NCI-H146 (cell line): ENCODE measurements at places on chromosomes 12 and 14.

DNA sequence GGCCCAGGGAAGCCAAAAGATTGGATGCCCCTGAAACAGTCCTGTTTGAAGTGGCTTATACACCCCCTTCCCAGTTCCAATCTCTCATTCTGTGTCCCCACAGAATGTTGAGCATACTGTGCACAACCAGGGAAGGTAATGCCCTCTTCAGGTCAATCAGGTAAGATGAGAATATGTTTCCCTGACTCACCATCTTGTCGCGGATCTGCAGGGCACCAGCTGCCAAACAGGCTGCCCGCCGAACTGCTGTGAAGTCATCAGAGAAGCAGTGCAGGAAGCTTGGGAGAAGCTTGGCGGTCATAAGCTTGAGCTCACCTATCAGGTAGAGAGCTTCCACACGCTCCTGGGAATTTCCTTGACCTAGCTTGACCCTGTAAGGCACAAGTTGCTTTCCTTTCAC lies 9.6 kb downstream of the RIOX1 start:
- DNase-seq: no peak

GRCh38 chr14:64878837-64879634 lies 671 bp downstream of the SPTB start:
- peak; percentile 48 for DNase-seq

DNA sequence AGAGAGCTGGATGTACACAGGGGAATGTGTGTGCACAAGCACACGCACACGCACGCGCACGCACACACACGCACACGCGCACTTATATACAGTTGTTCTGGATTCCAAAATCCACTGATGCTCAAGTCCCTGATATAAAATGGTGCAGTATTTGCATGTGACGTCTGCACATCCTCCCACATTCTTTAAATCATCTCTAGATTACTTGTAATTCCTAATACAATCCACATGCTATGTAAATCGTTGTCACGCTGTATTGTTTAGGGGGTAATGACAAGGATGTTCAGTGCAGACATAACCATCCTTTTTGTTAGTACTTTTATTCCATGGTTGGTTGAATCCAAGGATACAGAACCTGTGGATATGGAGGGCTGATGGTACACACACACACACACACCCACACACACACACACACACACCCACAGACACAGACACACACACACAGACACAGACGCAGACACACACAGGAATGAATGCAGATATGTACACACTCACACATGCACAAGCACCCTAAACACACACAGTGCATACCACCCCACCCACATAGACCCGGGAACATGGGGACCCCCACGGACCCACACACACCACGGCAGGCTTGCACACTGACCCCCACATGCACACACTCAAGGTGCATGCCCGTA lies 188.5 kb upstream of the PRMT8 start:
- DNase-seq: no peak

DNA sequence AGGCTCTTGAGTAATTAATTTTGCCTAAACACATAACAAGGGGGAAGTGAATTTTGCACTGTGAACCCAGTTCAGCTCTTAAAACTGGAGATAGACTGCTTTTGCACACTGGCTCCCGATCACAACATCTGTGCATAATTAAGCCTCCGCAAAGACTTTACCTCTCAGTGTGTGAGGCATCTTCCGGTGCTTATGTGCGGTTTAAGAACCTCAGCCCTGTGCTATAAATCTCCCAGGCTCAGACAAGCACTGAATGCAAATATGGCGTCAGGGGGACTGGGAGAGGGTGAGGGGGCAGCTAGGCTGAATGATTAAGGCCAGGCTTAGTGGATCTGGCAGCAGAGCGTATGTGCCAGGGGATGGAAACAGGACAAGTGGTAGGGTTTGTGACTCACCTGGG lies 103.3 kb downstream of the ADCK1 start:
- DNase-seq: no peak

GRCh38 chr12:109632342-109632741 lies 58.7 kb downstream of the MVK start:
- DNase-seq: peak; percentile 88

DNA sequence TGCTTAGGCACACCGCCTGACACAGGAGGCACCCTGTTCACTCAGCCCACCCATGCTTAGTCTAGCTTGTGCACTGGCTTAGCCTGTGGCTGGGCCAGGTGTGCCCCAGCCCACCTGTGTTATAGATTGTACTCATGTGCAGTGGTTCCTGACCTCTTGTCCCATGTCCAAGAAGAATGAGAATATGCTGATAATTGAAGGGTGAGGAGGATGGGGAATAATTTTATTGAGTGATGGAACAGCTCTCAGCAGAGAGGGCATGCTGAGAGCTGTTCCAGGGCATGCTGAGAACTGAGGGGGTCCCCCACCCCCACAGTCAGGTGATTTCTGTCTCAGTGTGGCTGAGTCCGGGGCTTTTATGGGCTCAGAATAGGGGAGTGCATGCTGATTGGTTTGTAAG lies 395.9 kb downstream of the FUT8 start:
- no peak for DNase-seq

DNA sequence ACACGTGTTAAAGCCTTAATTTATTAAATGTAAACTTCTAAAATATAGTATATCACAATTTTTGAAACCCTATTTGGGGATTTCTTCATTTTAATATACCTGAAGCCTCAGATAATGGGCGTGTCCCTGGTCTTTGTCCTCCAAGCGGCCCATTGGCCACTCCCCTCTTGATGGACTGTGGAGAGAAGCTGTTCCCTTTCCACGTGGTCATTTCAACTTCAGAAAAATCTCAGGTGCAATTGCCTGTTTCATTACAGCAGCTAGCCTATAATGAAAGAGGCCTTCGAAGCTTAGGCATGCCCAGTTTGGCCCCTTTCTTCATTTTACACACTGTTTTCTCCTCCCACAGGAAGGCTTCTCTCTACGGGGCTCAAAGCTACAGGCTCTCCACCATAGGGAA lies 131.4 kb upstream of the ARHGAP5 start:
- DNase-seq: peak; percentile 21

DNA sequence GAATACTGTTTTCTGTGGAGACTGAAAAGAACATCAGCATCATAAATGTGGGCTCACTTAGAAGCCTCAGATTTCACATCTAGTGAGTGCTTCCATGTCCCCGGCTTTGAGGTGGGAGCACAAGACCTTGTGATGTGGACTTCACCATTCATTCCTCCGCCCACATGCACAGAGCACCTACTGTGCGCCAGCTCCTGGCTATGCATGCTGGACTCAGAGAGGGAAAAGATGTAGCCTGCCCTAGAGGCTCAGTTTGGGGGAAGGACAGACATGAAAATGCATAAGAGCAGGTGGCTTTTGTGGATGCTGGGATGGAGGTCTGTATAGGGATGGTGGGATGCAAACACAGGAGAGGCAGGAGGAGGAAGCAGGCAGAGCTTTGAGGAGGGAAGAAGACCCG lies 65.0 kb downstream of the SERPINA3 start:
- DNase-seq: no peak

DNA sequence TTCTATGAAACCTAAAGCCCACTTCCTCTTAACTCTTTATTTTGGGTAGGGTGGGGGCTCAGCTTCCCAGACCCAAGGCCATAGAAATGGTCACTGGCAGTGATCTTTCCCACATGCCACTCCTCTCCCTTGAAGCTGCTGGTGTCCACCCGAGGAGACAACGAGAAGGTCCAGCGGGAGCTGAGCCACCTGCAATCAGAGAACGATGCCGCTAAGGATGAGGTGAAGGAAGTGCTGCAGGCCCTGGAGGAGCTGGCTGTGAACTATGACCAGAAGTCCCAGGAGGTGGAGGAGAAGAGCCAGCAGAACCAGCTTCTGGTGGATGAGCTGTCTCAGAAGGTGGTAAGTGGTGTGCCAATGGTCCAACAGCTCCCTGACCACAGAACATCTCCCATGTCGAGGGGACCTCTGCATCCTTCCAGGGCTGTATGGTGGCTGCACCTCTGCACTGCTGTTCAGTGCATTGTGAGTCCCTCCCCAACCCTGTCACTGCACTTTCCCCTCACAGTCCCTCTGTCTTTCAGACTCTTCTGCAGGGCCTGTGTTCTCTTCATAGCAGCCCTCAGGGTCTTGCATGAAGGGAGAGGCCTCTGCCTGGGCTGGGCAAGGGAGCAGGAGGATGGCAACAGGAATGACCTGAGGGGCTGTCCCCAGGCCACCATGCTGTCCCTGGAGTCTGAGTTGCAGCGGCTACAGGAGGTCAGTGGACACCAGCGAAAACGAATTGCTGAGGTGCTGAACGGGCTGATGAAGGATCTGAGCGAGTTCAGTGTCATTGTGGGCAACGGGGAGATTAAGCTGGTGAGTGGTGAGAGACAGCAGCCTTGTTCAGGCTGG lies 18.8 kb upstream of the PIP4K2C start:
- no peak for DNase-seq

- no peak for DNase-seq
These were observed 69.5 kb upstream of the FERMT2 start for GRCh38 chr14:53020193-53020932.

GRCh38 chr14:64556526-64556925 lies 6.8 kb downstream of the PPP1R36 start:
- DNase-seq: no peak

DNA sequence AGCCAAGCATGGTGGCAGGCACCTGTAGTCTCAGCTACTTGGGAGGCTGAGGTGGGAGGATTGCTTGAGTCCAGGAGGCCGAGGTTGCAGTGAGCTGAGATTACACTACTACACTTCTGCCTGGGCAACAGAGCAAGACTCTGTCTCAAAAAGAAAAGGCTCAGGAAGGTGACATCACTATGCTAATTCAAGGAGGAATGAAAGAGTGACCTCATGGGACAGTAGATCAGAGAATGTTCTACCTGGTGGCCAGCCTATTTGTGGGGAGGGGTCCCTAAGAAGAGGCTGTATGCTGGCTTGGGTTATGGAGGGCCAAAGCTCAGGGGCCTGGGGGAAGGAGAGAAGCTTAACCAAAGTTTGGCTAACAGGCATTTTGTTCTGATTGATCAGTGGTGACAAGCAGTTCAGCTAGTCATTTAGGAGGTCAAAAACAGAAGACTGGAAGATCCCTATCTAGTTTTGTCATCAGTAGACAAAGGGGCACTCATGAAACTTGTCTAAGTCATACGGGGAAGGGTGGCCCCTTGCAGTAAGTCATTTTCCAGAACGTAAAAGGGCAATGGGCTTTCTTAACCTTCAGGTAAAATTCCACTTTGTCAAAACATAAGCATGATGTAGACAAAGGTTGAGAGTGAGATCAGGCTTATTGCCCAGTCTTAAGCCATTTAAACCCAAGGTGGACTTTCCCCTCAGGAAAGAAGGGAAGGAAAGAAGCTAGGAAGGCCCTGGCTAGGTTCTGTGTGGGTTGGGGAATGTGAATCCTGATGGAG lies 60.8 kb upstream of the EEA1 start:
- DNase-seq: no peak

DNA sequence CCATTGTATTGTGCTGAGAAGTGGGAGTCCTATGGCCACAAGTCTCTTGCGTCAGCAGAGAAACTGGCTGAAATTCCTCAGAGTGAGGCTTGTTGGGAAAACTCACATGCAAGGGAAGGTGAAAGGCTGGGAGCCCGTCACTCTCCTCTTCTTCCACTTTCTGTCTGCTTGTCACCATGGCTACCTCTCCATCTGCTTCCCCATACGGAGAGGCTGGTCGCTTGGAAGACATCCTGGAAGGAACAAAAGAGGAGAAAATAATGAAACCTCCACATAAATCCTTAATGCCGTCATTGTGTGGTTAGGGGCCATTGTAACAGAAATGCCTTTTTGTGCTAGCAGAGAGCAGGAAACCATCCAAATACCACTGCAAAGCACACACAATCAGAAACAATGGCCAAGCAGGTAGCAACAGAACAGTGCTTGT lies 53.7 kb downstream of the SOX5 start:
- DNase-seq: peak; percentile 90

GRCh38 chr12:6333566-6333965 lies 8.3 kb downstream of the TNFRSF1A start:
- no peak for DNase-seq

- no peak for DNase-seq
These were observed 293.7 kb downstream of the TTC6 start for GRCh38 chr14:37889087-37889486.

DNA sequence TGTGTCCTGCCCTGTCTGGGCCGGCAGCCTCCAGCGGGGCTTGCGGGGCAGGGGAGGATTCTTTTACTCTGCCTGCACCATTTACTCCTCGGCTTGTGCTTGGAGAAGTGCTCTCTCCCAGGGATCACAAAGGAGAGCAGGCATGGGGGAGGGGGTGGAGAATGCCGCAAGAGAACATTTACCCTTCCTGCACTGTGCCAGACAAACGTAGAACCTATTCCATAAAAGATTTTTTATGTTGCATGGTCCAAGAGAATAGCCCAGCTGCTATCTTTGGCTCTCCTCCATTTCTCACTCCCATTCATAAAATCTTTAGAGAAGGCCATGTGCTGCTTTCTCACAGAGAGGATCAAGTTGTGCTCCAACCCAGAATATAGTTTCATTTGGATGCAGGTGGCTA lies 159.4 kb downstream of the SPTSSA start:
- DNase-seq: no peak

- DNase-seq: peak; percentile 16
These were observed 97.7 kb downstream of the TPH2 start for GRCh38 chr12:72036393-72036792.

- DNase-seq: no peak
These were observed 170.3 kb upstream of the LMNTD1 start for GRCh38 chr12:25723336-25723735.

DNA sequence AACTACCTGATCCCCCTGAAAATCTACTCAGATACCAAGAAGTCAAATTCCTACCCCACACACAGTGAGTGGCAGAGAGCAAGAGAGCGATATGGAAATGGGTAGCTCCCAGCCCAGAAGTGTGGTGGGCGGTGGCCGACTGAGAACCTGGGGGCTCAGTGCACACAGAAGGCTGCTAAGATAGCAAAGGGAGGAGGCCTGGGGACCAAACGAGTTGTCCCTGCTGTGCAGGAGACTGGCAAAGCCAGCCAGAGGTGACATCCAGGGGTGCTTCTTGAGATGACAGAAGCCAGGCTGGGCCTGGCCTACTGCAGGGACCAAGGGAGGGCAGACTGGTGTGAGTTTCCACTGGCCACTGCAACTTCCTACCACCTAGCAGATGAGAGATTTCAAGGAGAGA lies 52.9 kb downstream of the VWF start:
- DNase-seq: no peak

GRCh38 chr14:105902131-105902898 lies 375.9 kb downstream of the TMEM121 start:
- DNase-seq: peak; percentile 54

- no peak for DNase-seq
These were observed 6.5 kb downstream of the AKT1 start for GRCh38 chr14:104788873-104789663.

DNA sequence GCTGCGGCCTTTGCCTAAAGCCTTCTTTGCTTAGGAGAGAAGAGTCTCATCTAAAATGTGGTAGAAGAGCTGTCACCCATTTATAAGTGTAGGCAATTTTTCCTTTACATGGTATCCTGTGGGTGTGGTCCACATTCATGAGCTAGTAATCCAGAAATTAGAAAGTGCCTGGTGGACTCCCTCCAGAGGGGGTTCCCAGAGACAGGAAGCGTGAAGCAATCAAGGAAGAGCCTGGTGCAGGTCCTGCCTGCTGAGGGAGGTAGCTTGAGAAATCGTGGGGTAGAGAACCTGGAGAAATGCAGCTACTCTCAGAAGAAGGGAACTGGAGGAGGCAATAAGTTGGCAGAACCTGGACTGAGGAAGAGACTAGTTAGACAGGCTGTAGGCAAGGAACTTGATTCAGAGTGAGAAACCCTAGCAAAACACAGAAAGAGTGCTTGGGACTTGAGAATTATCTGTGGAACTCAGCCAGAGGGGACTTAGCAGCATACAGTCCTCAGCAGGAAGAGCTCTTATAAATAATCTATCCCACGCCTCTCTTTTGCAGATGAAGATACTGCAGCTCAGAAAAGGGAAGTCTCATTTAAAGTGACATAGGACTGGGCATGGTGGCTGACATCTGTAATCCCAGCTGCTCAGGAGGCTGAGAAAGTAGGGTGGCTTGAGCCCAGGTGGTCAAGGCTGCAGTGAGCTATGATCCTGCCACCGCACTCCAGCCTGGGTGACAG lies 182.4 kb upstream of the CCND2 start:
- no peak for DNase-seq
